ENCODE measurements at places on chromosomes 13 and 19. TPM values are rescaled to one million over a fixed set of nuclear protein-coding genes. Genes with fewer than 3 reads are reported as not detected.

Gene DENND1C
- total RNA-seq: not detected

Gene GJB6
- not detected for total RNA-seq

Gene THSD8
- total RNA-seq: not detected

Gene TEKTIP1
- not detected for total RNA-seq
